HT-29 (cell line): ENCODE measurements at places on chromosomes 16 and 17. TPM values are rescaled to one million over a fixed set of nuclear protein-coding genes. Genes with fewer than 3 reads are reported as not detected.

- DNase-seq, result no peak
Observed at GRCh38 chr17:77273397-77274085, 132.8 kb downstream of the SEC14L1 start.

SCNN1B gene
- total RNA-seq, result not detected in 2 replicates

TMEM204 gene
- 0.61 and 0.78 TPM in 2 replicates for total RNA-seq

CA7 gene
- not detected in 2 replicates for total RNA-seq

- peak; percentile 87 for DNase-seq
Observed at GRCh38 chr17:27294689-27295630, 1.0 kb downstream of the WSB1 start.
